ENCODE measurements at places on chromosomes 1 and 21. TPM values are rescaled to one million over a fixed set of nuclear protein-coding genes. Genes with fewer than 3 reads are reported as not detected.

CSMD2 gene
- total RNA-seq, result 0.45 TPM

DNA sequence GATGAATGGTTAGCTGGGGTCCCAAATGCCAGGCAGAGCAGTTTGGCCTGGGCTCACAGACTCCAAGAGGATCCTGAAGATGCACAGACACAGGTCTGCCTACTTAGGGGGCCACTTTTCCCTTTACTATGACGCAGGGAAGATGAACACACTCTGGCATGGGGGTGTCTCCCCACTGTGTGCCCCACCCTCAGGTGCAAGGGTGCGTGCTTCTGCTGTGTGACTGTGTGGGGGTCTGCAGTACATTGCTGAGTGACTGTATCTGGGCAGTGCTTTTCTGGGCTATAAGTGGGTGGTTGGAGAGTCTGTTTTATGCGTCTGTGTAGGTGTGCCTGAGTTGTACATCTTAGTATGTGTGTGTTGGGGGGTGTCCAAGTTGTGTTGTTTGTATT lies 3.8 kb downstream of the NR0B2 start:
- no peaks in the 10 kb centered on the region for H3K36me3 ChIP-seq
- H3K27me3 ChIP-seq, result no peaks in the 10 kb centered on the region
- peak overlapping the region; percentile 7 for H3K27ac ChIP-seq
- H3K4me3 ChIP-seq, result no peak overlapping the region
- no peak for DNase-seq
- peaks cover 28% of the 10 kb centered on the region for H3K4me1 ChIP-seq

GRCh38 chr1:240310226-240310925 lies 218.7 kb downstream of the FMN2 start:
- no peak overlapping the region for H3K27ac ChIP-seq
- H3K4me3 ChIP-seq, result no peak overlapping the region
- peak; percentile 21 for DNase-seq
- H3K4me1 ChIP-seq, result peaks cover 26% of the 10 kb centered on the region
- no peaks in the 10 kb centered on the region for H3K27me3 ChIP-seq
- H3K36me3 ChIP-seq, result no peaks in the 10 kb centered on the region

GRCh38 chr1:53539711-53540603 lies 80.8 kb downstream of the DMRTB1 start:
- no peak overlapping the region for H3K27ac ChIP-seq
- peaks cover 6% of the 10 kb centered on the region for H3K4me1 ChIP-seq
- H3K4me3 ChIP-seq, result no peak overlapping the region
- no peak for DNase-seq
- H3K36me3 ChIP-seq, result no peaks in the 10 kb centered on the region

GRCh38 chr1:77018311-77018710 lies 151.0 kb downstream of the ST6GALNAC5 start:
- no peak for DNase-seq
- no peak overlapping the region for H3K4me3 ChIP-seq
- H3K27ac ChIP-seq, result no peak overlapping the region
- no peaks in the 10 kb centered on the region for H3K36me3 ChIP-seq
- no peaks in the 10 kb centered on the region for H3K27me3 ChIP-seq

DNA sequence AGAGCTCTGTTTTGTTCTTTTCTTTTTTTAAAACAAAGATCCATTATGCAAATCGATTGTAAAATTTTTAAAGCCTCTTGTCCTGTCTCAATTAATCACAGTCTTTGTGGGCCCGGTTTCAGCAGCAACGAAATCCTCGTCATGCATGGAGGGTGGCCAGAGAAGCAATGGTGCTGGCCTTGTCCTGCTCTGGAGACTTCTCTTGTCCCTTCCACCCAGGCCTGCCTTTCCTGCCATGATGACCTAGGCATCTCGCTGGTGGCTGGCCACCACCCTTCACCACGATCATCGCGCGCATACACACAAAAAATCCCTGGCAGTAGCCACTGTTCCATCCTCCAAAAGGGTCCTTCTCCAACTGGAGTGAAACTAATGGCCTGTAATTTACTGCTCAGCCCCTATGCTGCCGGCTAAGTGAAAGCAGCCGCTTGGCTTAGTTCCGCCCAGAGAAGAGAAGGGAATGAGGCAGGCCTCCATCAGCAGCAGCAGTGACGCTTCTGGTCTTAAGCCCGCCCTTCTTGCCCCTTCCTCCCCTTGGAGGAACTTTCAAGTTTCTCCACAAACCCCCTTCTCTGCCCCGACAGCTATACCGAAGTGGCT lies 309.5 kb downstream of the NPHP4 start:
- H3K36me3 ChIP-seq, result no peaks in the 10 kb centered on the region
- H3K4me3 ChIP-seq, result no peak overlapping the region
- H3K27me3 ChIP-seq, result peaks cover 36% of the 10 kb centered on the region
- no peak overlapping the region for H3K27ac ChIP-seq
- H3K4me1 ChIP-seq, result no peaks in the 10 kb centered on the region

GRCh38 chr1:55854911-55855310 lies 639.7 kb upstream of the USP24 start:
- H3K4me1 ChIP-seq, result no peaks in the 10 kb centered on the region
- no peaks in the 10 kb centered on the region for H3K36me3 ChIP-seq
- no peak overlapping the region for H3K4me3 ChIP-seq
- no peak for DNase-seq
- no peaks in the 10 kb centered on the region for H3K27me3 ChIP-seq

DNA sequence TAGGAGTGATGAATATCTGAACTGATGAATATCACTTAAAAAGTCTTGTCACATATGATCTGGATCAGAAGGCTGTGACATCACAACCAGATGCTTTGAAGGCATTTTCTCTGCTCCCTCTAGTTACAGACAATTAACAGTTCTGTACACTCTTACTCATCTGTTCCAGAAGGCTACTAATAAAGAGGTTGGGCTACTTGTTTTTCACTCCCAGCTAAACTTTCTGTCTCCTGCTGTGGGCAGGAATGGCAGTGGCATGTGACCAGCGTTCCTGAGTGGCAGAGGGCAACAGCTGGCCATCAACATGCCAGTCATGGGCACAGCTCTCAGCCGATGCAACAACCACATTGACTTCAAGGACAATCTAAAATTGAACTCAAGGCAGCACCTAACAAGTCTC lies 66.7 kb downstream of the SLC45A1 start:
- DNase-seq, result no peak
- H3K4me3 ChIP-seq, result no peak overlapping the region
- peak overlapping the region; percentile 1 for H3K27ac ChIP-seq
- peaks cover 45% of the 10 kb centered on the region for H3K4me1 ChIP-seq

- peak; percentile 70 for DNase-seq
- H3K27ac ChIP-seq, result peak overlapping the region; percentile 69
- H3K27me3 ChIP-seq, result no peaks in the 10 kb centered on the region
- no peak overlapping the region for H3K4me3 ChIP-seq
- H3K4me1 ChIP-seq, result peaks cover 46% of the 10 kb centered on the region
These were observed 3.8 kb upstream of the SELENON start for GRCh38 chr1:25795946-25796810.
